Smooth muscle cell of the coronary artery (primary cell): ENCODE measurements at places on chromosomes 16 and 17. TPM values are rescaled to one million over a fixed set of nuclear protein-coding genes. Genes with fewer than 3 reads are reported as not detected.

Gene PRAC1
- total RNA-seq = not detected in 2 replicates

Gene OTOA
- not detected in 2 replicates for total RNA-seq

Gene SBK1
- total RNA-seq = under 0.01 TPM in 1 of 2 replicates, not detected in the other

Gene MEIOC
- total RNA-seq = 0.08 TPM in 1 of 2 replicates, not detected in the other

Gene SDR42E2
- 0.08 TPM in 1 of 2 replicates, not detected in the other for total RNA-seq

Gene SDK2
- 0.08 TPM in 1 of 2 replicates, not detected in the other for total RNA-seq

Gene PTX4
- not detected in 2 replicates for total RNA-seq
